SK-MEL-5 (cell line): ENCODE measurements at places on chromosomes 7 and 10. TPM values are rescaled to one million over a fixed set of nuclear protein-coding genes. Genes with fewer than 3 reads are reported as not detected.

MMD2 gene
- not detected in 2 replicates for total RNA-seq

CRCP gene
- 38.3 and 45.4 TPM in 2 replicates for total RNA-seq

FKBP6 gene
- total RNA-seq, result not detected in 2 replicates

ANKRD22 gene
- not detected in 2 replicates for total RNA-seq

PAPOLB gene
- 0.03 TPM in 1 of 2 replicates, not detected in the other for total RNA-seq

PDE6C gene
- total RNA-seq, result not detected in 2 replicates

MRPS33 gene
- total RNA-seq, result 136 and 147 TPM in 2 replicates

NEURL1 gene
- total RNA-seq, result 0.58 TPM in 1 of 2 replicates, not detected in the other

TSPAN13 gene
- 36.7 and 38.7 TPM in 2 replicates for total RNA-seq

GIMAP5 gene
- total RNA-seq, result 0.26 and 0.35 TPM in 2 replicates

ITPRID1 gene
- total RNA-seq, result not detected in 2 replicates

SPDYE18 gene
- total RNA-seq, result 0.18 TPM in 1 of 2 replicates, not detected in the other

CH25H gene
- total RNA-seq, result not detected in 2 replicates

TWIST1 gene
- 22.0 and 38.1 TPM in 2 replicates for total RNA-seq

CPA5 gene
- total RNA-seq, result not detected in 2 replicates

CPA1 gene
- total RNA-seq, result not detected in 2 replicates

LRMDA gene
- total RNA-seq, result 25.2 and 70.7 TPM in 2 replicates

ZNF365 gene
- 1.0 and 1.6 TPM in 2 replicates for total RNA-seq

MYO3A gene
- total RNA-seq, result not detected in 2 replicates

AGR3 gene
- total RNA-seq, result not detected in 2 replicates

FLNC gene
- 0.05 and 0.11 TPM in 2 replicates for total RNA-seq

CYP3A5 gene
- total RNA-seq, result not detected in 2 replicates

CTNNA3 gene
- total RNA-seq, result not detected in 2 replicates

GJC3 gene
- 0.29 and 1.0 TPM in 2 replicates for total RNA-seq

IGFBP1 gene
- not detected in 2 replicates for total RNA-seq

HOXA6 gene
- total RNA-seq, result 1.5 and 1.9 TPM in 2 replicates

PCDH15 gene
- total RNA-seq, result 0.24 and 0.34 TPM in 2 replicates
